CD4-positive, alpha-beta T cell treated with Interleukin-4 for 4 hours (primary cell): ENCODE measurements at places on chromosomes 13 and 19.

GRCh38 chr19:44857837-44858236 is 11.7 kb downstream of the NECTIN2 start:
- DNase-seq, result no peak

DNA sequence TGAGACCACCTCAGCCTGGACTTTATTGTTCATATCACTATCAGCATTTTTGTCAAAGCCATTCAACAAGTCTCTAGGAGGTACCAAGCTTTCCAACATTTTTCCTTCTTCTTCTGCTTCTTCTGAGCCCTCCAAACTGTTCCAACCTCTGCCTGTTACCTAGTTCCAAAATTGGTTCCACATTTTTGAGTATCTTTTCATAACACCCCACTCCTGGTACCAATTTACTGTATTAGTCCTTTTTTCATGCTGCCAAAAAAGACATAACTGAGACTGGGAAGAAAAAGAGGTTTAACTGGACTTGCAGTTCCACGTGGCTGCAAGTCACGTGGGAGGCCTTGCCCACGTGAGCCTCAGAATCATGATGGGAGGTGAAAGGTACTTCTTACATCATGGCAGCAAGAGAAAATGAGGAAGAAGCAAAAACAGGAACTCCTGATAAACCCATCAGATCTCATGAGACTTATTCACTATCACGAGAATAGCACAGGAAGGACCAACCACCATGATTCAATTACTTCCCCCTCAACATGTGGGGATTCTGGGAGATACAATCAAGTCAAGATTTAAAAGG is 215.1 kb downstream of the PCDH17 start:
- no peak for DNase-seq

GRCh38 chr13:42424182-42424581 is 149.8 kb upstream of the TNFSF11 start:
- no peak for DNase-seq

DNA sequence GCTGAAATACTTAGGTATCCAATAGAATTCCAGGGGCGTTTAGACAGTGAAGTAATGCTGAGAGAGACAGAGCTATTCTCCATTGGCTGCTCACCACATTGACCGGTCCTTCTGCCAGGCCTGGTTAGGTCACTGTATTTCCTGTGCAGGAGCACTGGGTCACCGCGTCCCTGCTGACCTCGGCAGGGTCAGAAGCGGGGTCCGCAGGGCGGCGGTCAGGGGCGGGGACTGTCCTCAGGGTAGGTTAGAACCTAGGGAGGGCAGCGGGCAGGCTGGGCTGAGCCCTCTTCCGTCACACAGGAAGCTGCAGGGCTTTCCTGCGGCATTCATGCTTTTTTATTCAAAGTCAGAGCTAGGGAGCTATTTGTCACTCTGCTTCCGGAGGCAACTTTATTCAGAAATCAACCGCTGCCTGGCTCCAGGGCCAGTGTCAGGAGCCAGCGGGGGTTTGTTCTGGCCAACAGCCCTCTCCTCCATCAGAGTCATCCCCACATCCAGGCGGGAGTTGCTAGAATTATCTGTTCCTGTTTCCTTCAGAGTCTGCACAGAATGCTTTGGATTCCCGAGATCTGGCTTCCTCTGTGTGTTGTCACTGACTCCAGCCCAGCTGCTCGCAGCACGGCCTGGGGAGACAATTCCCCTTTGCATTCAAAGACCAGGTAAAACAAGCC is 81.2 kb upstream of the WASF3 start:
- DNase-seq, result no peak

GRCh38 chr13:27605610-27606200 is 14.6 kb downstream of the LNX2 start:
- no peak for DNase-seq

DNA sequence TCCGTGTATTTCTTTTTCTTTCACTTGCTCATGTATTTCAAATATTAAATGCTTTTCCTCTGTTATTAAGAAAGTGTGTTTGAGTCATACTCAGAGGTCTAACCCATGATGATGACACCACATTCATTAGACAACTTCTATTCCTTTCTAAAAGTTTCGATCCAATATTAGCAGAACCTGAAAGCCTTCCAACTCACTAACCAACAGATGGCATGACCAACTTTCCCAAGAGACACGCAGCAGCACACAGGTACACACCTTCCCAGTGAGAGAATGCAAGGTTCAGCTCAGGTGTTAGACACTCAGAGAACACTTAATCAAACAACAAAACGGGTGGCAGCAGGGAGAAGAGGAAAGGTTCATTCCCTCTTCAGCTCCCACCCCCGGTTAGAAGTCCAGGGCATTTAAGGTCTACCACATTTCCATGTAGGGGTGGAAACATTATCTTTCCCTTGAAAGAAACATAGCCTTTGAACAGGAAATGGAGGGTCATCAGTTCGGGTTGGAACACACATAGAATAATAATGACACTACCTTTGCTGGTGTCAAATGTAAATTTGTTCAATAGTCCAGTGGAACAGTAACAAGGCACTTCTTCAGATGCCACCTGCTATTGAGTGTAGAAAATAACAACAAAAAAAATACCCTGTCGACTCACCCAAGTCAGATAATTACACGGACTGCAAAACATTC is 404.2 kb downstream of the COG6 start:
- no peak for DNase-seq

GRCh38 chr19:8251025-8251472 is 41.9 kb downstream of the CERS4 start:
- DNase-seq, result no peak

DNA sequence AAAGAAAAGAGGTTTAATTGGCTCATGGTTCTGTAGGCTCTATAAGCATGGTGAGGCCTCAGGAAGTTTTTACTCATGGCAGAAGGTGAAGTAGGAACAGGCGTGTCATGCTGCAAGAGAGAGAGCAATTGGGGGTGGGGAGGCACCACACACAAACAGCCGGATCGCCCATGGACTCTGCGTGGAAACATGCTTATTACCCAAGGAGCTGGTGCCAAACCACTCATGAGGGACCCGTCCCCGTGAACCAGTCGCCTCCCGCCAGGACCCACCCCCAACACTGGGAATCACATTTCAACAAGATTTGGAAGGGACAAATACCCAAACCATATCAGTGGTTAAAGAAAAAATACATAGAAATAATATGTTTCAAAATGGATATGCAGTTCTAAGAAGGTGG is 174.6 kb upstream of the RNF113B start:
- no peak for DNase-seq

GRCh38 chr13:86714495-86714894 is 915.3 kb upstream of the SLITRK6 start:
- no peak for DNase-seq

- no peak for DNase-seq
Observed at GRCh38 chr13:95492044-95492801, 60.3 kb upstream of the CLDN10 start.

GRCh38 chr19:10712045-10712444 is 5.8 kb upstream of the DNM2 start:
- no peak for DNase-seq

DNA sequence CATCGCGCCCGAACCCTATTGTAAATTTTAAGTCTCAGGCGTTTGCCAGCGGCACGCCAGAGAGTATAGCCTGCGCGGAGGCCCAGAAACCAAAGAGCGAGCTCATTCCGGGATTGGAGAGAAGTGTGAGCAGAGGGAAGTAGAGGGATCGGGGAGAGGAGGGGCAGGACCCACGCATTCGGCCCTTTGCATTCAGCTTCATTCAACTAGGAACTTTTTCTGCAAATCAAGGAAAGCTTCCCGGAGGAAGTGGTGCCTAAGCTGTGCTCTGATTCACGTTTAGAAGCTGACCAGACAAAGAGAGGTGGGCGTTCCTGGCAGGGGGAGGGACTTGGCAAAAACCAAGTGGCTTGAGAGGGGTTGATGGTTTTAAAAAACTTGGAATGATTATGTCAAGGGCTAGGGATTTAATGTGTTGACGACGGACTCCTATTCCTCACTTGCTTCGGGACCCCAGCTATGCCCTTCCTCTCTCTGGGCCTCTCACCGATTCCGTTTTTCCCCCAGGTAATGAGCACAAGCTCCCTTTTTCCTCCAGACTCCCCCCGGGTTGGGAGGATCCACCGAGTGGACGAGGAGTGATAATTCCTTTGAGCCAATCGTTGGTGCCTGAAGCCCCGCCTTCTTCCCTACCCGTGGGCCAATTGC is 811 bp upstream of the PRMT1 start:
- no peak for DNase-seq

GRCh38 chr19:3041327-3041726 is 12.2 kb upstream of the TLE2 start:
- no peak for DNase-seq

DNA sequence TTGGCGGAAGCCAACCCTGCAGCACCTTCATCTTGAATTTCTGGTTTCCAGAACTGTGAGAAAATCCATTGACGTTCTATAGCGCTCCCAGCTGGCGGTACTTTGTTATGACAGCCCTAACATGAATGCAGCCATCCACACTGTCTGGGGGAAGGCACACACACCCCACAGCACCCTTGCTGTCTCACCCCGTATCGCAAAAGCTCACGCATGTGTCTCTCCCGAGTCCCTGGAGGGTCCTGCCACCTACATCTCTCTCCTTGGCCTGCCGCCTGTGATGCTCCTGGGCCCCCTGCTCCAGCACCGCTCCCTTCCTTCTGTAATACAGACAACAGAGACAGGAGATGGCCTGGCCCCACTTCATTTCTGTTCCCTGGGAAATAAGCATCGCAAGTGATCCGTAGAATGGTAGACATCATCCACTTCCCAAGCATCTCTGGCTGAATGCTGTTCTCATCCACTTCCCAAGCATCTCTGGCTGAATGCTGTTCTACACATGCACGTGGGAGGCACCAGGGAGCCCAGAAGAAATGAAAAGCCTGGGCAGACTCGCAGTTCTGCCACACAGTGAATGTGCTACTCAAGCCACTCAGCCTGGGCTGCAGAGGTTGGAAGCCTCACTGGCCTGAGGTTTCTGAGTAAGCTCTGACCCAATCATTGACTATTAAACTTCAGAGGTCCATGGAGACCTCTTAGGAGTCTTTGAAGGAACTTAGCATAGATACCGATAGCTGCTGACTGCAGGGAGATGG is 29.6 kb downstream of the EPN1 start:
- DNase-seq, result no peak

DNA sequence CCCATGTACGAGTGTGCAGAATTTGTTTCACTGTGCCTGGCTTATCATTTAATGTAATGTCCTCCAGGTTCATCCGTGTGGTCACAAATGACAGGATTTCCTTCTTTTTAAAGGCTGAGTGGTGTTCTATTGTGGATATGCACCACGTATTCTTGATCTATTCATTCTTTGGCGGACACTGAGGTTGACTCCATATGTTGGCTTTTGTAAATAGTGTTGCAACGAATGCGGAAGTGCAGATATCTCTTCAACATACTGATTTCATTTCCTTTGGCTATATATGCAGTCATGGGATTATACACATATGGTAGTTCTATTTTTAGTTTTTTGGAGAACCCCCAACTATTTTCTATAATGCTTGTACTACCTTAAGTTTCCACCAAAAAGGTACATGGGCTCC is 13.0 kb downstream of the OR7A5 start:
- no peak for DNase-seq

GRCh38 chr19:15464394-15465385 is at the start of gene RASAL3:
RASAL3 (minus strand) TSS chr19:15464544; CDS start chr19:15464358, 186 bp downstream.
- peak; percentile 82 for DNase-seq

- peak; percentile 31 for DNase-seq
Observed at GRCh38 chr13:98478189-98479129, 98.4 kb downstream of the STK24 start.

DNA sequence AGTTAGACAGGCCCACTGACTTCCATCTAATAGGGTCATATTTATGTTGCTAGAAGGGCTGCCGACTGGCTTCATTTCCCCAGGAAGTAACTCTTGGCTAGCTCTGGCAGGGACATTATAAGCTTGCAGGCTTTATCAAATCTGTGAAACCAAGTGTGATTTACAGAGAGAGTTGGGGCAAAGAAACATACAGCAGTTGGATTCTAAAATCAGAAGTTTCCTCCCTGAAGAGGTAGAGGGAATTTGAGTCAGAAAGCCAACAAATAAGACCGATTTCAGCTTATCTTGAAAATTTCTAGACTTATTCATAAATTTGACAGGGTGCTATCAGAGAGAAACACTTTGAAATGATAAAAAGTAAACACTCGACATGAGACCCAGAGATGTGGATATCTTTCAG is 407.8 kb downstream of the OLFM4 start:
- DNase-seq, result no peak

DNA sequence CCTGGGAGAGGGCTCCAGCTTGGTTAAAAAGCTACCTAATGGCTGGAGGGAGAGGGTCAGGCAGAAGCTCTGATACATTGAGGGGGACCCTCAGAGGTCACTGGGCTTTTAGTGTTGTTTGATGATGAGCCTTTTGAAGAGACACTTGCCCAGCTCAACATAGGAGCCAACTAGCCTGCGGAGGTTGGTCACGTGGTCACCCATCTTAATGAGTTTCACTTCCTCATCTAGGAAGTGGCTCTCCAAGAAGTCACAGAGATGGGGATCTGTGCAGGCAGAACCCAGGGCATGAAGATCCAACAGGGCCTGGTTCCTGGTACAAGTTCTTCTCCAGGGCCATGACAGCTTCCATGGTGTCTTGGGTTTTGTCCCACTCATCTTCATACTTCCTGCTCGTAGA is 33.4 kb downstream of the IPO5 start:
- DNase-seq, result no peak

DNA sequence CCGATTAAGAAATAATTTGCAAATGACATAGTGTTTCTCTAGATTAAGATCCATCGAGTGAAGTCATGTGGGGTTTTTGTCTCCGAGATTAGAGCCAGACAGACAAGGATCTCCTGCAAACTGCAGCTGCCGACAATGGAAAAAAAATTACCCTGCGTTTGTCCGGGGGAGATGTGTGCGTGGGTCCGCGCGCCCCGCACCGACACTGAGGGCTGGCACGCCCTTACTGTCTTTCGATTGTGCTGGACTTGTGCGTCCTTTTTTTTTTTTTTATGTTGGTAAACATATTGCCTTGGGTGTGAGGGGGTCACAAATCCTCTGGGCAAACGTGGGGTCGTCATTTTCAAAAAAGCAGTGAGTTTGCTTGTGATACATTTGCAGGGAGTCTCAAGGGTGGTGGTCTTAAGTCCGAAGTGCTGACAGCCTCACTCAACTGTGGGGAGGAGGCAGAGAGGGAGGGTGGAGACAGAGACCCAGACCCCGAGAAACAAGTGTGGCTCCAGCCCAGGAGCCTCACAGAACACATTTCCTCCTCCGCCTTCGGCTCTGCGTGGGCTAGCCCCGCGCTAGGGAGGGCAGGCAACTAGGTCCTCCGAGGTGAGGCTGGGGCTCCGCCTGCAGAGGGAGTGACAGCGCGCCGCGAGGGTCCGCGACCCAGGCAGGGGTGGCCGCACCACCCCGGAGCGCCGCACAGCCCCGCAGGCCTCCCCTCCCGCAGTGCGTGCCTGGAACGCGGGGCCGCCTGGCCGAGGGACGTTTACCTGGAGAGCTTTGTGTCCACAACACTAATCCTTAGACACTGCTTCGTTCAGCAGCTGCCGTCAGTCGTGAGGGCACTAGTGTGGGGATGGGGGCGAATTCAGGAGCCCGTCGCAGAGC is 11.7 kb upstream of the SOX1 start:
- no peak for DNase-seq

- DNase-seq, result no peak
Observed at GRCh38 chr13:21537105-21537504, 66.9 kb downstream of the MICU2 start.
